ENCODE measurements at places on chromosomes 5 and 9.
A peak's percentile ranks its signal among the peaks of the same experiment; 100 is the strongest.

GRCh38 chr9:137435381-137435891 lies 5.7 kb downstream of the ENTPD8 start:
- no peak for DNase-seq

DNA sequence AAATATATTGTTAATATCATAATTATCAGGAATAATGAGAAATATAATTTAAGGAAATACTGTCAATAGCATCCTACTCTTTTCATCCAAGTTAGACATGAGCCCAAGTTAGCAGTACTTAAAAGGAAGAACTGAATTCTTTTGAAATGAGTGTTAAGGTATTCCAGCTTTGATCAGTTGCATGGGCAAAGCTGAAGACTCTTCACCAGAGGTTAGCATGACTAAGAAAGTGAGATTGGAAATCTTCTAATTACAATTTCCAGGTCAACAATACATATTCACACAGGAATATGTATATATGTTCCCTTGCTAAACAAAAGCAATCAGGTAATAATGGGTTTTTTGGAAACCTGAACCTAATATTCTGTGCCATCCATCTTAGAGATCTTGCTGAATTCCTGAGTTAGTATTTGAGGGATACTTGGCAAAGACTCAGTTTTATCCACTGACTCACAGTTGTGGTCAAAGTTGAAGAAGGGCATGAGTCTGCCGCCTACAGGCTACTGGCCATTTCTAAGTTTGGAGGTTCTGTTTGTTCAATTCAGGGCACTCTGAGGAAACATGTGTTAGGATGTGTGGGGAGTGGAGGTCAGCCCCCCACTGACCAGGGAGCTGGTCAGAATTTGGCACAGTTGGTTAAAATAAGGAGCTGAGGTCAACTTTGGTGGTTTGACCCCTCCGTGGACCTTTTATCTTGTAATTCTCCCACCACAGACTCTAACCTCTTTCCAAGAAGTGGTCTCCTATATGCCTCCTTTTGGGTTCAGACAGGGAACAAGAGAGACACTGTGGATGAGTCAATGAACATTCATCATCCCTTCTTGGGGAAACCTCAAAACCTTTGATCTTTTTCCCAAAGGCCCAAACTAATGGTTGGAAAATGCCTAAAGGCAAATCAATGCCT lies 118.3 kb downstream of the PIK3R1 start:
- DNase-seq: no peak

GRCh38 chr9:123871781-123872180 lies 58.1 kb downstream of the DENND1A start:
- no peak for DNase-seq

GRCh38 chr5:175707751-175708375 lies 50.0 kb downstream of the HRH2 start:
- DNase-seq: no peak

- DNase-seq: no peak
These were observed 272.1 kb downstream of the HINT1 start for GRCh38 chr5:130893006-130893405.

- DNase-seq: no peak
These were observed 32.3 kb upstream of the EQTN start for GRCh38 chr9:27329291-27329690.

- DNase-seq: no peak
These were observed 4.3 kb upstream of the ITGA1 start for GRCh38 chr5:52783226-52783959.

GRCh38 chr9:38207247-38207778 lies 138.3 kb upstream of the SHB start:
- no peak for DNase-seq

- no peak for DNase-seq
These were observed 207.0 kb downstream of the TSSK1B start for GRCh38 chr5:113227798-113228197.

GRCh38 chr9:21991072-21991959 lies 2.9 kb downstream of the CDKN2A start:
- no peak for DNase-seq

- DNase-seq: no peak
These were observed 37.9 kb downstream of the ARHGEF28 start for GRCh38 chr5:73663860-73664240.

GRCh38 chr5:98742396-98743073 lies 30.9 kb upstream of the RGMB start:
- no peak for DNase-seq

- DNase-seq: no peak
These were observed 18.4 kb downstream of the NKD2 start for GRCh38 chr5:1026700-1027621.

DNA sequence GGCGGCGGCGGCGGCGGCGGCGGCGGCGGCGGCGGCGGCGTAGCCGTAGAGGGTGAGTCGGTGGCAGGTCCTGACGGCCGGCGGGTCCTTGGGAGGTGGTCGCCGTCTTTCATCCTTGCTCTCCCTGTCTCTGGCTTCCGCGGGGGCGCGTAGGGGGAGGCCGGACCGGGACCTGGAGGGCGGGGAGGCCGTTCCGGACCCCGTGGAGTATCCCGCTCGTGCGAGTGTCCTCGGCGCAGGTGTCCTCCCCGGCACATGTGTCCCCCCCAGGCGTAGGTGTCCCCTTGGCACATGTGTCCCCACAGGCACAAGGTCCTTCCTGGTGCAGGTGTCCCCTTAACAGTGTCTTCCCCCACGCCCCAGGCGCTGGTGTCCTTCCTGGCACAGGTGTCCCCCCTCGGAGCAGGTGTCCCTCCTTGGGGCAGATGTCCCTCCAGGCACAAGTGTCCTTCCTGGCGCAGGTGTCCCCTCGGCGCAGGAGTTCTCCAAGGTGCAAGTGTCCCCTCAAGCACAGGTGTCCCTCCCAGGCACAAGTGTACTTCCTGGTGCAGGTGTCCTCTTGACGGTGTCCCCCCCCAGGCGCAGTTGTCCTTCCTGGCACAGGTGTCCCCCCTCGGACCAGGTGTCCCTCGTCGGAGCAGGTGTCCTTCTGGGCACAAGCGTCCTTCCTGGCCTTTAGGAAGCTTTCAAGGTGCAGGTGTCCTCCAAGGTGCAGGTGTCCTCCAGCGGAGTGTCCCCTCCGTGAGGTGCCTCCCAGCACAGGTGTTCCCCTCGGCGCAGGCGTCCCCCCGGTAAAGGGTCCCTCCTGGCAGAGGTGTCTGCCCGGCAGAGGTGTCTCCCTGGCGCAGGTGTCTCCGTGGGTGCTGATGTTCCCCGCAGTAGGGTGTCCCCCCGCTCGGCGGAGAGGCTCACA lies 519 bp downstream of the EXOC3 start:
- peak; percentile 15 for DNase-seq

- DNase-seq: no peak
These were observed 251.5 kb downstream of the COX7C start for GRCh38 chr5:86869268-86869667.

GRCh38 chr5:167694325-167695147 lies 596.9 kb upstream of the WWC1 start:
- DNase-seq: no peak

GRCh38 chr5:123033157-123033671 lies 3.3 kb downstream of the PPIC start:
- no peak for DNase-seq

GRCh38 chr5:179732918-179733771 lies 523 bp downstream of the MAML1 start:
- DNase-seq: no peak

Data from activated T-cell treated with anti-CD3 and anti-CD28 coated beads for 4 hours (primary cell).